ENCODE measurements at places on chromosomes 1 and 21.

GRCh38 chr1:32172621-32173245, 6.7 kb upstream of the TXLNA start:
- peak; percentile 31 for DNase-seq

DNA sequence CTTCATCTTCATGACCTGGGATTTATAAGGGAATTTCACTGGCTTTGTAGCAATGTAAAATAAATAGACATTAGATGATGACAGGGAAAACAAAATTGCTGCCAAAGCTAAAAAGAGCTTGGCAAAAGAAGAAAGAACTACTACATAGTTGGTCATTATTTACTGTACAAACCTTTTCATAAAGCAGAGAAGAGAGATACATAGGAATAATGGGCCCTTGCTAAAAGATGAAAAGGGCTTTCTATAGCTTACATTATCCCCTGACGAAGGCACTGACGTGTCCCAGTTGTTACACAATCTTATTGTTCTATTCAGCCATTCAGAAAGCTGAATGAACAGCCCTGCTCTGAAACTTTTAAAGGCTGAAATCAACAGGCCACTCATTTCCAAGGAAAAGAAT, 57.1 kb downstream of the ZC3H11B start:
- DNase-seq: no peak

DNA sequence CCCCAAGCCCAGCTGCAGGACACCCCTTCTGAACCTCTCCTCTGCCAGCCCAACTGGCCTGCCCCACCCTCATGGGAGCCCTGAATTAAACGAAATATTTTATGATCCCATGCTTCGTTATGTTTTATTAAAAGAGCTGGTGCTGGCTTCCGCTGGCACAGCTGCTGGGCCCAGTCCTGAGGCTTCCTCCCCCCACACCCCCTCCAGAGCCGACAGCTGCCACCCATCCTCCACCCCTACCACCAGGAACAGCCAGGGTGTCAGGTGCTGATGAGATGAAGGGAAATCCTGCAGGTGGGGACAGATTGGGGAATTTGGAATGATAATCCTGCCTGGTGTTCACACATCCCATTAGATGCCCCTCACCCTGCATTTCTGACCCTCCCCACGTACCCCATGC, 19.0 kb downstream of the IGSF21 start:
- no peak for DNase-seq

GRCh38 chr21:31252611-31253010, 91.5 kb downstream of the TIAM1 start:
- no peak for DNase-seq

- peak; percentile 22 for DNase-seq
These were observed 126.6 kb downstream of the ACTL8 start for GRCh38 chr1:17881761-17882160.
